ENCODE measurements at places on chromosomes 3 and 15.

DNA sequence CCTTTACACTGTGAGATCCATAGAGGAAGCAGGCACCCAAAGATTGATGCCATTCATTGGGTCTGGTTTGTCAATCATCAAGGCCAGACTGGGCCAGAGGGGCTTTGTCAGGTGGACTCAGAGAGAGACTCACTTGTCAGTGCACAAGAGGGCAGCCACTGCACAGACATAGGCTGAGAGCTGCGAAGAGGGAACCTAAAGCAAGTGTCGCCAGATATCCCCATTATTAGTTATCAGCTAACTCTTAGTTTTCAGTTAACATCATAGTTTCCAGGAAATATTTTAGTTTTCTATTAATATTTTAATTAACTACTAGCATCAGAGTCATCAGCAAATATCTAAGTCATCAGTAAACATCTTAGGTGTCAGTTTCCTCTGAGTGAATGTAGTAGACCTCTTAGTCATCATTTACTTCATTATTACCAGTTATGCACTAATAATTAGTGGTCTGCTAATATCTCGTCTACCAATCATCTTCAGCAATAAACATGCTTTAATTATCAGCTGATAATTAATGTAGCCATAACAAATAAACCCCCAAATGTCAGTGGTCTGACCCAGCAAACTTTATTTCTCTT, 41.7 kb upstream of the LIMD1 start:
- DNase-seq = peak; percentile 4

GRCh38 chr3:26590919-26591484, 31.6 kb upstream of the LRRC3B start:
- no peak for DNase-seq

- DNase-seq = no peak
Measured at GRCh38 chr3:129505341-129505740, 23.1 kb upstream of the RHO start.

- DNase-seq = no peak
Measured at GRCh38 chr15:60551781-60552161, 72.8 kb upstream of the ICE2 start.

DNA sequence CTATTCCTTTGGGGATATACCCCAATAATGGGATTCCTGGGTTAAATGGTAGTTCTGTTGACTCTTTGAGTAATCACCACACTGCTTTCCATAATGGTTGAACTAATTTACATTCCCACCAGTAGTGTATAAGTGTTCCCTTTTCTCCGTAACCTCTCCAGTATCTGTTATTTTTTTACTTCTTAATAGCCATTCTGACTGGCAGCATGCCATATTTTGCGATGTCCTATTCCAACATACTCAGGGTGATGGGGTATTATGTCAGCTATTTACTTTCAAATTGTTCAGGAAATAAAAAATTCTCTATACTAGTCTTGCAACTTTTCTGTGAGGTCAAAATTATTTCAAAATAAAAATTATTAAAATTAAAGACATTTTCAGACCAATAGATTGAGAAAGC, 9.1 kb upstream of the PARP14 start:
- no peak for DNase-seq

GRCh38 chr15:74406992-74407705, 26.6 kb downstream of the SEMA7A start:
- no peak for DNase-seq

Measured in cardiac septum (tissue), 1 donor.